Breast epithelium (tissue), 4 donors: ENCODE measurements at places on chromosomes 6 and 20.
A peak's percentile ranks its signal among the peaks of the same experiment; 100 is the strongest.

DNA sequence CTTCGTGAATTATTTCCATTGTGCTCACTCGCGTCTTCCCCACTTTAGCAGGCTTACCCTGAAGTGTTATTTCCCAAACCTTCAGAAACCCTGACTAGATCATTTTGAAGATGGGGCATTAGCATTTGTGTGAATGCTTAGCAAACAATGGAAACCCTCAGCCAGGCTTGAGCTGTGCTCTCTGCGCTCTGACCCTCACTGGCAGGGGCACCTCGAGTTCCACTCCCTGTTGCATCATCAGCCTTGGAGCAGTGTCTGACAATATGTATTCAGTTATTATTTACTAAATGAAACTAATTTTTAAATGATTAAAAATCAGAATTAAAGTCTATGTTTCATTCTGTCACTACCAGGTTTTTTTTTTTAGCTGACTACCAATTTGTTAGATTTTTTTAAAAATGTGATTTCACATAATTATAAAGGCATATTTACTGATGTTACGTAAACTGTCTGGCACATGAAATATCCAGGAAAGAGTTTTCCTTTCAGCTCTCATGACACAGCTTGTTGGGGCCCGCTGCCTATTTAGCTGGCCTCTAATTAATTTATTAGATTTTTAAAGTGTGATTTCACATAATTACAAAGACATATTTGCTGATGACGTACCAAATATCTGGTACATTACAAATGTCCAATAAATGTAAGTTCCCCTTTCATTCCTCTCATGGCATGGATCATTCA lies 155.2 kb downstream of the PACRG start:
- H3K4me1 ChIP-seq: no peaks in the 10 kb centered on the region
- DNase-seq: no peak
- H3K36me3 ChIP-seq: no peaks in the 10 kb centered on the region
- no peaks in the 10 kb centered on the region for H3K27me3 ChIP-seq
- no peak overlapping the region for H3K4me3 ChIP-seq

GRCh38 chr20:11496380-11496779 lies 421.3 kb upstream of the BTBD3 start:
- DNase-seq: no peak
- no peaks in the 10 kb centered on the region for H3K36me3 ChIP-seq
- H3K4me1 ChIP-seq: no peaks in the 10 kb centered on the region
- H3K27me3 ChIP-seq: no peaks in the 10 kb centered on the region
- H3K4me3 ChIP-seq: no peak overlapping the region

DNA sequence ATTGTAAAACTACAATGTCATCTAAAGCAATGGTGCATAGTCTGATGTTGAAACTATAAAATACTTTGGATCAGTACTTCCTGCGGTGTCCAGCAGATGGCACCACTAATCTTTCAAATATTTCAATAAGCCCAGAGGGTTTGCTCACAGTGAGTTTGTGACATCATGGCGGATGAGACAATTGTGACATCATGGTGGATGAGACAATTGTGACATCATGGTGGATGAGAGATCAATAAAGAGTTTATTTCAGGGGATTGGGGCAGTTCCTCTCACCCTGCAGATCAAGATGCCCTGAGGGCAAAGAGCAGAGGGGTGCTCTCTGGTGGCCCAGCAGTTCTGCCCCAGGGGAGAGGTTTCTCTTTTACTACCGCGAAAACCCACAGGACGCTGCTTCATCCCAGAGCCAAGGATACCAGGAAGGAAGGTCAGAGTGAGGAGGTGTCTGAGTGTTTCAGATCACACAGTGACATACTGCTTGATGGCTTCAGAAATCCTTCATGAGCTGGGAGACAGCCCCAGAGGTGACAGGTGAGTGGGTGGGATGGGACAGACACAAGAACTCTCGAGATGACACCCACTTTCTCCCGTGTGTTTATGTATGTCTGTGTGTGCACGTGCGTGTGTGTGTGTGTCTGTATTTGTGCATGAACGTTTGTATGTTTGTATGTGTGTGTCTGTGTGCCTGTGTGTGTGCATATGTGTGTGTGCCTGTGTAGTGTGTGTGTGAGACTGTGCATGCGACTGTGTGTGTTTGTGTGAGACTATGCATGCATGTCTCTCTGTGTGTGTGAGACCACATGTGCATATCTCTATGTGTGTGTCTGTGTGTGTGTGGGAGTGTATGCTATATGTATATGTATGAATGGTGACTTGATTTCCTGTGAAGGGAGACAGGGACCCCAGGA lies 7.3 kb upstream of the ULBP2 start:
- H3K4me1 ChIP-seq: no peaks in the 10 kb centered on the region
- H3K4me3 ChIP-seq: no peak overlapping the region
- peaks cover 42% of the 10 kb centered on the region for H3K27me3 ChIP-seq
- no peak for DNase-seq

DNA sequence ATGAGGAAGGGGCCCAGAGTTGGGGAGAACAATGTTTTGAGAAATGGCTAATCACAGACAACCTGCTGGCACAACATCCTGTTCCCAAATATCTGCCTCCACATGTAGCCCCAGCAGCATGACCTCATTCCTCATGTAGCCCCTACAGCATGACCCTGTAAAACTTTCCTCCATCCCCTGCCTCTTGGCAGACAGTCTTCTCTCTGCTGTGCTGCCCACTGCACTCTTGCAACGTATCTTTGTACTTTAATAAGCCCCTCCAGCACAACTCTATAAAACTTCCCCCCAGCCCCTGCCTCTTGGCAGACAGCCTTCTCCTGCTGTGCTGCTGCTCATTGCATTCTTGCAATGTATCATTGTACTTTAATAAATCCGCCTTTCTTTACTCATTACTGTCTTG lies 278.8 kb downstream of the HDGFL1 start:
- H3K4me1 ChIP-seq: no peaks in the 10 kb centered on the region
- no peaks in the 10 kb centered on the region for H3K36me3 ChIP-seq
- no peak for DNase-seq
- no peak overlapping the region for H3K4me3 ChIP-seq
- H3K27ac ChIP-seq: no peak overlapping the region

- H3K4me1 ChIP-seq: peaks cover 13% of the 10 kb centered on the region
- peak overlapping the region; percentile 95 for H3K4me3 ChIP-seq
- H3K27ac ChIP-seq: peak overlapping the region; percentile 100
Observed at GRCh38 chr20:17570347-17571152, 675 bp downstream of the DSTN start.

DNA sequence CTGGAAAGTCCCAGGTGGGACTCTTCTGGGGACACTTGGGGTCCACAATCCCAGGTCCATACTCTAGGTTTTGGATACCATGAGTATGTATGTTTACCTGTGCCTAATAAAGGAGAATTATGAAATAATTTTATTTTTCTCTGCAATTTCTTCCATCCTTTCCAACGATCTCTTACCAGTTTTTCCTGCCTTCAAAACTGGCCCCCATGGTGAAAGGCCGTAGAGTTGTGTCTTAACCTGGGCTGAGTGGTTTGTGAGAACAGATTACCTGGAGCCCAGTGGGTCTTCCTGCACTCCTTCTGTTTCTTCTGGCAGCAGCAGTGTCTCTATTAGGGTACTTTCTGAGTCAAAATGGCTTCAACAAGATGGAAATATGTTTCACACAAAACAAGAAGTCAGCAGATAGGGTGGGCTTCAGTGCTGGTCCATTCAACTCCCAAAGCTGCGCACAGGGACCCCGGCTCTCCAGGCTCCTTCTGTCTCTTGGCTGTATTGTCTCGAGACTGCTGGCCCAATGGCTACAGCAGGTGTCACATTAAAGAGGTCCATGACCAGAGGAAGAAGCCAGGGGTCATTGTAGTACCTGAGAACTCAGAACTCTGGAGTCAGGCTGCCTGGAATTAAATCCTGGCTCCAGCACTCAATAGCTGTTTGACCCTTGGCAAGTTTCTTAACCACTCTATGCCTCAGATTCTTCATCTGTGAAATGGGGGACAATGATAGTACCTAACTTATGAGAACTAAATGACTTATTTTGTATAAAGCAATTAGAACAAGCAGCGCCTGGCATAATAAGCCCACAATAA lies 10.5 kb upstream of the RBCK1 start:
- no peaks in the 10 kb centered on the region for H3K36me3 ChIP-seq
- H3K4me1 ChIP-seq: no peaks in the 10 kb centered on the region
- no peak overlapping the region for H3K4me3 ChIP-seq
- DNase-seq: no peak
- H3K27ac ChIP-seq: no peak overlapping the region

GRCh38 chr20:20782231-20782630 lies 69.8 kb upstream of the RALGAPA2 start:
- no peak for DNase-seq
- no peaks in the 10 kb centered on the region for H3K36me3 ChIP-seq
- H3K4me3 ChIP-seq: no peak overlapping the region
- H3K27me3 ChIP-seq: no peaks in the 10 kb centered on the region
- H3K4me1 ChIP-seq: peaks cover 4% of the 10 kb centered on the region
- H3K27ac ChIP-seq: peak overlapping the region; percentile 4

GRCh38 chr6:48979085-48979484 lies 484.0 kb downstream of the MMUT start:
- H3K27me3 ChIP-seq: no peaks in the 10 kb centered on the region
- H3K4me3 ChIP-seq: no peak overlapping the region
- no peaks in the 10 kb centered on the region for H3K4me1 ChIP-seq
- H3K36me3 ChIP-seq: no peaks in the 10 kb centered on the region
- DNase-seq: no peak
- no peak overlapping the region for H3K27ac ChIP-seq

DNA sequence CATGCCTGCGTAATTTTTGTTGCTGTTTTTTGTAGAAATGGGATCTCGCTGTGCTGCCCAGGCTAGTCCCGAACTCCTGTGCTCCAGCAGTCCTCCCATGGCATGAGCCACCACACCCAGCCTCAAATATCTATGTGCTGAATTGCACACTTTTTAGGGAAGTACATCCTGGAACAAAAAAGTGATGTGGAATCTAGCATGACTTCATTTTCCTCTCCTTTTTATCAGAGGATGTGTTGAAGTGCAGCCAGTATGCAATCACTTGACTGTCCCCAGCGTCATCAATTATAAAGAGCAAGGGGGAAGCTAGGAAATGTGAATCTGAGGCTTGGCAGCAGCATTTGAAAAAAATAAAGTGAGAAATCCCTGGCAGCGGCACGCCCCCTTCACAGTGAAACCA lies 6.4 kb upstream of the EXOC2 start:
- H3K4me3 ChIP-seq: no peak overlapping the region
- H3K36me3 ChIP-seq: no peaks in the 10 kb centered on the region
- no peaks in the 10 kb centered on the region for H3K4me1 ChIP-seq
- DNase-seq: no peak
- H3K27me3 ChIP-seq: no peaks in the 10 kb centered on the region

- no peak overlapping the region for H3K27ac ChIP-seq
- no peaks in the 10 kb centered on the region for H3K27me3 ChIP-seq
- H3K4me1 ChIP-seq: no peaks in the 10 kb centered on the region
- H3K36me3 ChIP-seq: no peaks in the 10 kb centered on the region
Observed at GRCh38 chr6:14734052-14734415, 511.8 kb upstream of the JARID2 start.

GRCh38 chr6:167739721-167740475 lies 86.8 kb upstream of the AFDN start:
- H3K27me3 ChIP-seq: no peaks in the 10 kb centered on the region
- no peaks in the 10 kb centered on the region for H3K36me3 ChIP-seq
- H3K4me3 ChIP-seq: no peak overlapping the region

GRCh38 chr20:56575157-56575556 lies 42.1 kb downstream of the FAM209B start:
- no peak overlapping the region for H3K4me3 ChIP-seq
- no peak for DNase-seq
- H3K27me3 ChIP-seq: no peaks in the 10 kb centered on the region
- H3K27ac ChIP-seq: no peak overlapping the region

DNA sequence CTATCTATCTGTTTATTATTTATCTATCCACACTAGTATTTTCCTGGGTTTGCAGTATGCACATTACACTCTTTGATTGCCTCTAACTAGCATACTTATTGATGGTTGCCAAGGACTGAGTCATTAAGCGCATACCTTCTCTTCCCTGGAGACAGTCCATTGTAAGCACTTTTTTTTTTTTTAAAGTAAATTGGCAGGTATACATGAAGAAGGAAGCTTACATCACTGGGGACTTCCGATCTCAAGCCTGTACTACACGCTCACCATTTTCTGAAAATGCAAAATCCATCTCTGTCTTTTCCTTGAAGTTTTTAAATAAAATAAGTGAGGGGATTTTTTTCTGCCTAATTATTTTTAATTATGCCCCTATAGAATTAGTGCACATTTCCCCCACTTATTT lies 63.5 kb downstream of the HMGN3 start:
- no peak overlapping the region for H3K27ac ChIP-seq
- no peaks in the 10 kb centered on the region for H3K27me3 ChIP-seq
- no peak overlapping the region for H3K4me3 ChIP-seq
- no peaks in the 10 kb centered on the region for H3K36me3 ChIP-seq
- H3K4me1 ChIP-seq: no peaks in the 10 kb centered on the region
- DNase-seq: no peak

- no peak for DNase-seq
- no peaks in the 10 kb centered on the region for H3K4me1 ChIP-seq
- no peaks in the 10 kb centered on the region for H3K27me3 ChIP-seq
- no peaks in the 10 kb centered on the region for H3K36me3 ChIP-seq
- no peak overlapping the region for H3K27ac ChIP-seq
Observed at GRCh38 chr6:136123468-136123867, 126.6 kb downstream of the MTFR2 start.
